ENCODE measurements at places on chromosomes 13 and 19.

DNA sequence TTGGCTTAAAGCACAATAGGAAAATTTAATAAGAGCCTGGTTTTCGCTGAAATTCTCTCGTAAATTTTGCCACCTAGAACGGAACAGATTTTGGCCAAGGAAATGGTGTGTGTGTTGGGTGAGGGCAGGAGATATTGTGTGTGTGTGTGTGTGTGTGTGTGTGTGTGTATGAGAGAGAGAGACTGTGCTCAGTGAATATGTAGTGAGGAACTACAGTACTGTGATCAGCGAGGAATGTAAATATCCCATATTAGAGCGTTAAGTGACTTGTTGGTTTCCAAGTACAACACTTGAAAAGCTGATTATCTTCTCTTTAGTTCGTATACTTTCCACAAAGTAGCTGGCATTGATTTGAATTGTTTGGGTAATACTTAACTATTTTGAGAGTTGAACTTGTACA lies 738.9 kb downstream of the PCDH9 start:
- no peak for DNase-seq

DNA sequence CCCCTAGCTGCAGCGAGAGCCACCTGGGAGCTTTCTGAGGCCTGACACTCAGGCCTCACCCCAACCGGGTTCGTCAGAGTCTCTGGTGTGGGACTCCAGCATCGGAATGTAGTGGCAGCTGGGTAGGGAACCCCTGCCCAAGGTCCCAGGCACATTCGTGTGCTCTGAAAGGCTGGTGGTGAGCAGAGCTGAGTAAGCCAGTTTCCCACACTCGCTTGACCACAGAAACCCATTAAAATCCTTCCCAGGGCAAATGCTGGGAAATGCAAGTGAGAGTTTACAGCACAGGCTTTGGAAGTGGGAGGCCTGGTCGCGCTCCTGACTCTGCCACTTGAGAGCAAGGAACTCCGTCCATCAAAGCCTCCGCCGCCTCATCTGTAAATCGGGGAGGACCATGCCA lies 4.2 kb downstream of the TRAPPC6A start:
- DNase-seq = no peak

DNA sequence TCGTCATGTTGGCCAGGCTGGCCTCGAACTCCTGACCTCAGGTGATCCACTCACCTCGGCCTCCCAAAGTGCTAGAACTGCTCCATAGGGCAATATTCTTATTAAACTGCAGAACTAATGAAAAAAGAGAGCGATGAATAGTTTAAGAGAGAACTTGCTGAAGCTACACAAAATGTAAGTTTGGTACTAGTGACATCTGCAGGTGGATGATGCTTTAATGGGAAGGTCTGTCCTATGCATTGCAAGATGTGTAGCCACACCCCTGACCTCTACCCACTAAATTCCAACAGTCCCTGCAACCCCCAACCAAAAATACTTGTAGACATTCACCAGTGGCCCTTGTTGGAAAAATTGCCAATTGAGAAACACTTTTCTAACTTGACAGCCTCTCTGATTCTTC lies 117.8 kb downstream of the NALCN start:
- DNase-seq = no peak

- no peak for DNase-seq
Observed at GRCh38 chr19:28553005-28553404, 659.9 kb downstream of the UQCRFS1 start.

GRCh38 chr19:54952591-54953344 lies 5.4 kb upstream of the NLRP7 start:
- no peak for DNase-seq

GRCh38 chr13:28820099-28821051 lies at the start of gene MTUS2:
Gene MTUS2 (plus strand): TSS chr13:28820339.
- DNase-seq = no peak

GRCh38 chr13:108850691-108851090 lies 221.3 kb downstream of the MYO16 start:
- DNase-seq = no peak

GRCh38 chr19:46586294-46586693 lies 14.8 kb upstream of the CALM3 start:
- no peak for DNase-seq

GRCh38 chr19:58474997-58475713 lies 997 bp upstream of the ZNF446 start:
- peak; percentile 94 for DNase-seq

GRCh38 chr19:8257052-8257443 lies 47.9 kb downstream of the CERS4 start:
- no peak for DNase-seq

DNA sequence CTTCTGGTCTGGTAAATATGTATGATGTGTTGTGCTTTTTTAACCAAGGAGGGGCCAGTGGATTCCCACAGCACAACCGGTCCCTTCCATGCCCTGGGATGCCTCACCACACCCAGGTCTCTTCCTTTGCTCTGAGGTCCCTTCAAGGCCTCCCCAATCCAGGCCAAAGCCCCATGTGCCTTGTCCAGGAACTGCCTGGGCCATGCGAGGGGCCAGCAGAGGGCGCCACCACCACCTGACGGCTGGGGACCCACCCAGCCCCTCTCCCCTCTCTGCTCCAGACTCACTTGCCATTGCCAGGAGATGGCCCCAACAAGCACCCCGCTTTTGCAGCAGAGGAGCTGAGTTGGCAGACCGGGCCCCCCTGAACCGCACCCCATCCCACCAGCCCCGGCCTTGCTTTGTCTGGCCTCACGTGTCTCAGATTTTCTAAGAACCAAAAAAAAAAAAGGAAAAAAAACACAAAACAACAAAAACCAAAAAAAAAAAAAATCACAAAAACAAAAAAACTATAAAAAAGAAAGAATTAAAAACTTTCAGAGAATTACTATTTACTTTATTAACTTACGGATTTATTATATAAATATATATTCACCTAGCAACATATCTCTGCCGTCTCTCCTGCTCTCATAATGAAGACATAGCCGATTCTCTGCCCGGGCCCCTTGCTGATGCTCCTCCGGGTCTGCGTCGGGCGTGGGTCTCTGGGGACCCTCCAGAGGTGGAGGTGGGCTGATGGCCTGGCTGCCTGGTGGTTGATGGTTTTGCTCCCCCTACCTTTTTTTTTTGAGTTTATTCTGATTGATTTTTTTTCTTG lies 14.4 kb downstream of the CAPN12 start:
- no peak for DNase-seq

- DNase-seq = no peak
Observed at GRCh38 chr19:35641515-35642151, at the start of gene ETV2. Gene ETV2 (plus strand): TSS chr19:35641745. CDS start chr19:35642461, 716 bp downstream.

DNA sequence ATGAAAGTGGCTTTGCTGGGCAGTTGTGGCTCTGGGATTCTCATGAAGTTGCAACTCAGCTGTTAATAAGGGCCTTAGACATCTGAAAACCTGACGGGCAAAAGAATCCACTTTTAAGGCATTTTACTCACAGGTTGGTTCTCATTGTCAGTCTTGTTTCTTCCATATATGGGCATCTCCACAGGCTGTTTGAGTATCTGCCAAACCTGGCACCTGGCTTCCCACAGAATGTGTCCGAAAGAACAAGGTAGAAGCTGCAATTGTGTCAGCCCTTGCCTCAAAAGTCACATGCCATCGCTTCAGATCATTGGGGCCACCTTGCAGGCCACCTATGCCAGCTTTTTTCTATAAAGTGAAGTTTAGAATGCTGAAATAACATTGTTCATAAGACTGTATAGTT lies 102.4 kb downstream of the KCTD12 start:
- DNase-seq = no peak

- no peak for DNase-seq
Observed at GRCh38 chr19:10289836-10290356, at the start of gene ICAM5. Gene ICAM5 (plus strand): TSS chr19:10289952. CDS start chr19:10290044, 92 bp downstream.

DNA sequence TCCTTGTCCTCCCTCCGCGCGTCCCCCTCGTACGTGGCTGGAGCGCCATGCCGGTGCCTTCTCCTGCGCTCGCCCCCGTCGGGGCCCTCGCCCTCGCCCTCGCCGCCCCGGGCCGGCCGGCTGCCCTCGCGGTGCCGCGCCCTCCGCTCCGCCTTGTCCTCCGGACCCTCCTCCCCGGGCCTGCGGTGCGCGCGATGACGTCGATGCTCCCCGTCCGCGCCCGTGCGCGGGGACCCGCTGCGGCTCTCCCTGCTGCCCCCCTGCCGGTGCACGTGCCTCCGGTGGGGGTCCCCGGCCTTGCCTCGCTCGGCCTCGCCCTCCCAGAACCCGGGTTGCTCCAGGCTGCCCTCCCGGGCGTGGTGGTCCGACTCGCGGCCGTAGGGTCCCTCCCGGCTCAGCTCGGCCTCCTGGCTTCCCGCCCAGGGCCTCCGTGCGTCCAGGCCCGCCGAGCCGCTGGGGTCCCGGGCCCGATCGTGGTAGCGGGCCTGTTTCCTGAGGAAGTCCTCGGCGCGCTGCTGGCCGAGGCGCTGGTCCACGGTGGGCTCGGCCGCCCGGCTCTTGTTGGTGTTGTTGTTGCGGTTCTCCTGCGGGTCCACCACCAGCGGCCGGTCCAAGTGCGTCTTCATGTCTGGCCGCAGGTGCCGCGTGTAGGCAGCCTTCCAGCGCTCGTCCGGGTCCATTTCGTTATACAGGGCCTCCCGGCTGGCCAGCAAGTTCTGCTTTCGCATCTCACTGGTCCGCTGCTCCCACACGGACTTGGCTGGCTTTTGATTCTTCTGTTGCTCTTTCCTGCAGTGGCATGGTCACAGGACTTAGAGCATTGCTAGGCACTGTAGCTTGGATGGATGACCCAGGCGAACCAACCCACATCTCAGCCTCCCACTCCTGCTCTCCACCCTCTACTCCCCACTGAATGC lies 148.6 kb downstream of the IER2 start:
- no peak for DNase-seq

DNA sequence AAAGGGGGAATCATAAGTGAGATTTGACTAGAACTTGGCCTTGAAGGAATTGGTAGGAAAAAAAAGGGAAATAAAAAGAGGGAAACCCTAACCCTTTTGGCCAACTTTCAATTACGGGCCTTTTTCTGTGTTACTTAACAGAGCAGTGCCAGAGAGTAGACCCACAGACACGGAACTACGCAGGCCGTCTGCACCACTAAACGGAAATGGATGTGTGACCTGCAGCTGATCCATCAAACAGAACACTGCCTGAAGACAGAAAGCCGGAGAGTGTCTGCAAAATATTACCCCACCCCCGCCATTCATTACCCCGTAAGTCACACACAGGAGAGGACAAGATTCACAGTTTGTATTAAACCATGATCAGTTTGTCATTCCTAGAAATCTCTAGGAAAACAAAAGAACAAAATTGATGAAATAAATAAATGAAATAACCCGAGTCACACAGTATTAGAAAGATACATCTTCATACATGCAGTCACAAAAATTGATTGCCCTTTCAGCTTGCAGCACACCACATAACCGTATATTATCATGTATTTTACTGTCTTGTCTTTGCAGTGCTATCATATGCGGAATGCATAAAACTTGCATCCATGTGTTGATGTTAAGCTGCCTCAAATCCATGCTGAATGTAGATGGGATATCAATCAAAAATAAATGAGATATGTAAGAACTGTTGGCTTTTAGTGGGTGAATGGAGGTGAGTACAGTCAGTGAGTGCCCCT lies 424.7 kb downstream of the IRS2 start:
- no peak for DNase-seq

GRCh38 chr13:29465741-29466293 lies 129.7 kb downstream of the SLC7A1 start:
- DNase-seq = no peak

- DNase-seq = no peak
Observed at GRCh38 chr19:53424968-53425597, 6.7 kb upstream of the ZNF761 start.

GRCh38 chr19:58355215-58355796 lies 2.0 kb upstream of the A1BG start:
- no peak for DNase-seq

DNA sequence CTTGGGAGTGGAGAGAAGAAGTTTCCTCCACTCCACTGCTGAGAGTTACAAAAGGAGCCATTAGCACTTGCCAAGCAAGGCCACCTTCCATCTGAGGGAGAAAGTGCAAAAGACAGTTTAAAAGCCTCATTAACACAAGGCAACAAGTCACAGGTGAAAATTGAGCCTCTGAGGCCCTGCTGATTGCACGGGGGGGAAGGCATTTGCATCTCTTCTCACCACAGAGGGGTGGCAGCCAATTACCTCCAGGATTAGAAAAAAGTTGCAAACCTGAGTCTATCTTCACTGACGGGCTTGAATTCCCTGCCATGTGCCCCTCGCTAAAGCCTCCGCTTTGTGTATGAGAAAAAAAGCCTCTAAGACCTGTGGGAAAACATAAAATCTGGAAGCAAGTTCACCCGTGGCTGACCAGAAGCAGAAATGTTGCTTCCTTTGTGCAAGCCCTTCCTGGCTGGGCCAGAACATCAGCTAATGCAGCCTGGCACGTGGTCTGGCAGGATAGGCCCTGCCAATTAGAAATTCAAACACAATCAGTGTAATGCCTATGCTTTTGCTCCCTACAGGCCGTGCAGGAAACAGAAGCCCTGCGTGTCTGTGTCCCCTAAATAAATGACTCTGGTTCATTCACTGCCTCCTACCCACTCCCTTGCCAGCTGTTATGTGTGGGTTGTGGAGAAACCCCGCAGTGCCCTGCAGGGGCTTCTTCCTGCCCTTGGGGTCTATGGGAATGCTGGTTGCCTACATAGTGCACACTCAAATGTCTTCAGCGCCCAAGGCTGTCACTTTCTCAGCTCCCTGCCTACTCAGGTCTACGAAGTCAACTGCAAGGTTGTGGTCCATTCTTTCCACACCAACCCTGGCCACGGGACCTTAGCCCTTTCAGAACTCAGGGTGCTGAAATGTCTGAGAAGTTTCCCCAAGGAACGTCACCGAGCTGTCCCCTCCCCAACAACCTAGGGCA lies 150.2 kb downstream of the UQCRFS1 start:
- no peak for DNase-seq

DNA sequence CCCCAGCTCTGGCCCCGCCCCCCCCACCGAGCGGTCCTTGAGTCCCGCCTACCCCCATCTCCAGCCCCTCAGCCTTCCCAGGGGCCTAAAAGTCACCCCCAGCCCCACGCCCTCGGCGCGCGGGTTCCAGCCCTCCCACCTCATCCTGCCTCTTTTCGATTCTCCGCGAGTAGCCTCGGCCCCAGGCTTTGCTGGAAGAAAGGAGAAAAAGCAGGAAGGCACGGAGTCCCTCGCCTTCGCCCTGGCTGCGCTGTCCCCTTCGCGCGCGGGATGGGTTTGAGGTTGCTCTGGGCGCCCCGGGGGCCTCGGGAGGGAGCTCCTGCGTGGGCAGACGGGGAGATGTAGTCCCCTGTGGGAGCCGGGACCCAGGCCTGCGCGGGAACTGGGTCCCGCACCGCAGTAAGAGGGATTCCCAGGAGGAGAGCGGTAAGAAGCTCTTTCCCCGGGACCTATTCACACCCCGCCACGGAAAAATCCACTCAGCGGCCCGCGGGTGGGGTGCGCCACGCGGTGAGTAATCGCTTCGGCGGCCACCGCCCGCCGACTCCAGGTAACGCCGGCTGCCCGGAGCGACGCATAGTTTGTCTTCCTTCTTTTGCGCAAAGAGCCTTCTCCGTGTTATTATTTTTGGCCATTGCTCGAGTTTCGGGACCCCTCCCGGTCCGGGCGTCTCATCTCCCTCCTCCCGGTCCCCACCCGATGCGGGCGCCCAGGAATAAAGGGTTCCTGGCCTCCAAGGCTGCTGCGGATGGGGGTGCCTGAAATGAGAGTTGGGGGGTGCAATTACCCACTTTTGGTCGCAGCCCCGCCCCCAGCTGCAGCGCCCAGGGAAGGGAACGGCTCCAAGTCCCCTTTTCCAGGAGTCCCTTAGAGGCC lies 865 bp upstream of the CRLF1 start:
- DNase-seq = no peak
